ENCODE measurements at places on chromosomes 2 and 18.

GRCh38 chr2:232655392-232655791, 22.0 kb downstream of the EFHD1 start:
- DNase-seq: no peak

DNA sequence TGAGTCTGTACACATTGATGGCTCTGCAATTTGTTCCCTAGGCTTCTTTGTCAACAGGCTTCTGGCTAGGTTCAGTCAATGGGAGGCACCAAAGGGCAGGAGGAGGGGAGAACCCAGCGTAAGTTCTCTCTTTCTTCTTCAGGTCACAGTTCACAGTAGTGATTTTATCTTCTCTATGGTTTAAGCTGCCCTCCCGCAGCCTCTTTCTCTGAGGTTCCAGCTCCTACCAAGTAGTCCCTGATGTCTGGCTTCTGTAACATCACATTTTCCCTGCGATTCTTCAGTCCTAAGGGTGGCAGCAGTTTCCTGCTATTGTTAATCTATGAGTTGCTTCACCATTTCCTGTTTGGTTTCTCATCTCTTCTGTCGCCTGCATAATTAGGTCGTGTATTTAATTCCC, 107.4 kb downstream of the CPO start:
- peak; percentile 36 for DNase-seq

- peak; percentile 27 for DNase-seq
Measured at GRCh38 chr2:86393521-86394491, 47.4 kb upstream of the KDM3A start.

DNA sequence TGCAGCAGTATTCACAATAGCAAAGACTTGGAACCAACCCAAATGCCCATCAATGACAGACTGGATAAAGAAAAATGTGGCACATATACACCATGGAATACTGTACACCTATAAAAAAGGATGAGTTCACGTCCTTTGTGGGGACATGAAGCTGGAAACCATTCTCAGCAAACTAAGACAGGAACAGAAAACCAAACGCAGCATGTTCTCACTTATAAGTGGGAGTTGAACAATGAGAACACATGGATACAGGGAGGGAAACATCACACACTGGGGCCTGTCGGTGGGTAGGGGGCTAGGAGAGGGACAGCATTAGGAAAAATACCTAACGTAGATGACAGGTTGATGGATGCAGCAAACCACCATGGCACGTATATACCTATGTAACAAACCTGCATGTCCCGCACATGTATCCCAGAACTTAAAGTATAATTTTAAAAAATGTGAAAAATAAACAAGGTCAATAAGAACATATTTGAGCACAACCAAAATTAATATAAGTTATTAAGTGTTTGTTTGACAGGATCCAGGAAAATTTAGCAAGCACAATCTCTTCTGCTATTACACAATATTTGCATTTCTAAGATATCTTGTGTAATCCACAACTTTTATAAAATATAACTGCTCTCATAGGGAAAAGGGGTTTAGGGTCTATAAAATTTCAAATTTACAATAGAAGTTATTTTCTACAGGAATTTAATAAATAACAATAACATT, 22.9 kb downstream of the CCBE1 start:
- DNase-seq: no peak

- DNase-seq: no peak
Measured at GRCh38 chr2:166413255-166413654, 37.5 kb upstream of the SCN9A start.

DNA sequence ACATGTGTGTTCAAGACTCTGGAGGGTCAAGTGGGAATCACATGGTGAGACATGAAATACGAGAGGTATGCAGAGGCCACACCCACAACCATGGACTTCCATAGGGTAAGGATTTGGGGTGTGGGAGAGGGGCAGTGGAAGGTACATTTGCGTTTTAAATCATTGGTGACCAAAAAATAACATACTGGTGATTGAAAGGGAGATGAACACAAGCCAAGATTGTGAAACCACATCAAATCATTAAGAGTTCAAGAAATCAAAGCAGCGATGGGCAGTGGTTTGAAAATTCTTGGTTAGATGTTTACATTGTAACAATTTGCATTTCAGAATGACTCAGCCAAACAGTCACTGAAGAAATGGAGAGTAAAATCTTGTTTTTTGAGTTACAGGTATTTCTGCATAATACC, 1.9 kb upstream of the CABYR start:
- DNase-seq: peak; percentile 37

GRCh38 chr2:204454672-204455380, 90.4 kb upstream of the PARD3B start:
- DNase-seq: no peak

GRCh38 chr18:55351980-55352714, 235.8 kb downstream of the TCF4 start:
- no peak for DNase-seq

GRCh38 chr2:3780477-3781402, 77.4 kb downstream of the DCDC2C start:
- no peak for DNase-seq

- no peak for DNase-seq
Measured at GRCh38 chr2:24489465-24490180, 1.4 kb upstream of the NCOA1 start.

DNA sequence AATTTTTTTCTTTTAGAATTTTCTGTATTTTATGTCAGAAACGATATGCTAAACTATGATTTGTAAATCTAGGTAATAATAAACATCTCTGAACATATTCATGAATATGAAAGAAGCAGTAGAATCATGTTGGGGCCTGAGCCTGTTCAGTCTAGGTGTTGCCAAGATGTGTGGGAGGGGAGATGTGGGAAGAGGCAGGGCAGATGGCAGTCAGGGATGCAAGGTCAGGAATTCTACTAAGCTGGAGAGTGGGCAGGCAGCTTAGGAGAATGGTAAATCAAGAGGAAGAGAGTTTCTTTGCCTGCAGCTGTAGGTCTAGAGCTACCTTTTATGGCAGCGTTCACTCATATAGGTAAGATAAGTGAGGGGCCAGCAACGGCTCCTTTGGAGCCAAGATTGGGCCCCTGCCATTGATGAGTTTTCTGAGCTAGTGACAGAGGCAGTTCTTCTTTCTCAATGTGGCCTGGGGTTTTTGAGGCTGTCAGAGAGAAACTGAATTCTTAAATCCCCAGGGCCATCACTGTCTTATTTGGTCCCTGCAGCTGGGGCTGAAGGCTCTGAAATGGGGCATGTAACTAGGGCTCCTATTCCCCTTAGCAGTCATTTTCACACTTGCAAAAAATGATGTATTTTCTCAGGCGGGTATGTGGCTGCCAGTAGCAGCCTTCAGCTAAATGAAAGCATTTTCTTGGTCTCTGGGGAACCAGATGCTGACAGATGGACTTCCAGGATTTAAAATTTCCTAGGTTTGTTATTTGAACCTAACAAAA, 232.8 kb downstream of the PIK3C3 start:
- no peak for DNase-seq

DNA sequence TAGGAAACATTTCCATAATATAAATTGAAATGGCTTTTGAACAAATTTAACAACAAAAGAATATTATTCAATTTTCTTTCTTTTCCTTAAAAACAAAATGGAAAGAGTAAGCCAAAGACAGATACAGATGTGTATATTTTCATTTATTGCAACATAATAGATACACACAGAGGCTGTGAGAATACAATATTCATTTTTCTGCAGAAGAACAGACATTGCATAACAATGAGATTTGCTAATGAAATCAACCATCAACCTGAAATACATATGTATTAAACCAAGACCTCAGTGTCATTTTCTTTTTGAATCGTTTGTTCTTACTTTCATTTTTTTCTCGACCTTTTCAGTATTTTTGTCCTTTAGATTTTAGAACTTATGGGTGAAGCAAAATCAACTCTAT, 95.1 kb downstream of the BAZ2B start:
- no peak for DNase-seq
